ENCODE measurements at places on chromosomes 6 and 20.

GRCh38 chr6:22580337-22580736 is 11.0 kb downstream of the HDGFL1 start:
- DNase-seq: no peak

DNA sequence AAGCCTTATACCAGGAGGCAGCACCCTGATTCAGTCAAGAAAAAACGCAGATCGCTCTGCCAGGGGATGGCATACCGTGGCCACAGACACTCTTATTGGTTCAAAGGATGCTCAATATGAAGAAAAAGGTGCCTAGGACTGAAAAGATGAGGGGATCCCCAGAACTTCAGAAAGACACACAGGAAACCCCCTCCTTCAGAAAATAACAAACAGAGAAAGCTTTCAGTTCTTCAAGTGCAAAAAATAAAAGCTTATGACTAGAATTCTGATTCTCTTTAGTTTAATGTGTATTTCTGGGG is 17.7 kb upstream of the MYB start:
- no peak for DNase-seq

GRCh38 chr6:14472986-14473337 is 355.4 kb downstream of the CD83 start:
- DNase-seq: no peak

DNA sequence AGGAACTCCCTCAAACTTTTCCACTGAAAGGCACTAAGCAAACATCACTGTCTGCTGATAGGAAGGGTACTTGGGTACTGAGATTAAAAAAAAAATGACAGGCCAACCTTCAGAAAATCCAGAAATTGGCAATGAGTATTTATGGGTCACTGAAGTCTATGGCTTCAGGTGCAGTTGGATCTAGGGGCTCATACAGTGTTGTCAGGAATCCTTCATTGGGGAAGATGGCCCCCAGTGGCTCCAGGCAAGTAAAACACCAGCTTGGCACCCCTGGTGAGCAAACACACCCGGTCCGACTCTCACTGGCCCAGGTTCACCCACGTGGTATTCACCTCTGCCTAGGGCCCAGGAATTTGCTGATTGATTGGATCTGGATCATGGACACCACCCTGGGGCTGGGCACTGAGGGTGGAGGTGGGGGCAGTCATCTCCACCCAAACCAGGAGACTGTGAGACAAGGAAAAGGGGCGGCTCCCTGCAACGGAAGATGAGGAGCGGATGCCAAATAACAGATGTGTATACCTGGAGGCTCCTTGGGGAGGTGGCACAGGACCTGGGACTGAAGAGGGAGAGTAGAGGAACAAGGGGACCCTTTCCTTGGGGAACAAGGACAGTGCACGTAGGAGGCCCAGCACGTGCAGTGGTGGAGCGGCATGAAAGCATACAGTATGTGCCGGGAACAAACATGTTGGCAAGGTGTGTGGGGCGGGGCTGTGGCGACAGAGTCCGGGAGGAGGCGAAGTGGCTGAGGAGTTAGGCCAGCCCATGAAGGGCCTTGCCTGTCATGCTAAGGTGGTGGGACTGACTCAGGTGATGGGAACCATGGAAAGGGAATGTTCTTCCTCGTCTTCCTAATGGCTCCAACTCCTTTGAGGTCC is 4.7 kb downstream of the SLC2A10 start:
- no peak for DNase-seq
